Subcutaneous adipose tissue (tissue), 4 donors: ENCODE measurements at places on chromosomes 16 and 17. TPM values are rescaled to one million over a fixed set of nuclear protein-coding genes. Genes with fewer than 3 reads are reported as not detected.

NLGN2 gene
- total RNA-seq, result 4.4 TPM

RNF222 gene
- not detected for total RNA-seq

C17orf107 gene
- total RNA-seq, result 2.2 TPM

P2RX1 gene
- 9.3 TPM for total RNA-seq

POLR2A gene
- total RNA-seq, result 31.1 TPM

GRAP gene
- total RNA-seq, result 6.8 TPM
